Stimulated activated CD8-positive, alpha-beta memory T cell treated with anti-CD3 and anti-CD28 coated beads, Interleukin-12 subunit alpha, Interleukin-12 subunit beta, amount 100 ng/mL, for 1 hour (primary cell): ENCODE measurements at places on chromosomes 2 and 18.

- DNase-seq, result no peak
Measured at GRCh38 chr18:25449046-25449445, 97.1 kb upstream of the ZNF521 start.

- DNase-seq, result no peak
Measured at GRCh38 chr2:235041918-235042575, 90.2 kb downstream of the SH3BP4 start.

DNA sequence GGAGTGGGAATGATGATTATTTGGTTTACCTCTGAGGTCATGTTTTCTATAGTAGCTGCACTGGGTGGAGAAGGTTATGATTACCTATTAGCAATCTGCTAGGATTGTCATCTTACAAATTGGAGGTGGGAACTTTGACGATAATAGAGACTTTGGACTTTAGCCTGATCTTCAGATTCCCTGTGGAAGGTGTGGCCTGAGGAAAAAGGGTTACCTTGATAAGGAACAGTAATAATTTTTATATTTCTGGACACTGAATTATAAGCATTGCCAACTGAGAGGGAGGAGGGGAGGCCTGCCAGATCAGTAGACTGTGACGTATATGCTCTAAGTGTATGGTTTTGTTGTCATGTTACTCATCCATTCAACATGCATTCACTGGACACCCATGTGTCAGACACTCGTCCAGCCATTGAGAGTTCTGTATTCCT lies 183.4 kb upstream of the FOSL2 start:
- DNase-seq, result no peak

DNA sequence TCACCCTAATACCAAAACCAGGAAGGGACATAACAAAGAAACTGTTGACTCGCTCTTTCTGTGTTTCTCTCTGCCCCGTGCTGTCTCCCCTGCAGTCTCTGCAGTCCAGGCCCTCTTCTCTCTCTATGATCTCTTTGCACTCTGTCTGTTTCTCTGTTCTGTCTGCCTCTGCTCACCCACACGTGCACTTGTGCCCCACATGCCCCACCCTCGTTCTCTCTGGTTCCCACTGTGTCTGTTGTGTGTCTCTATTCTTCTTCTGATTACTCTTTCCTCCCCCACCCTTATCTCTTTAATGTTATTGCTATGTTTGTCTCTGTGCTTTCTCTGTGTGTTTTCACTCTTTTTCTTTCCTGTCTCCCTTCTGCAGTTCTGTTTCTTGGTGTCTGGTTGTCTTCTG lies 54.0 kb downstream of the NAT8 start:
- no peak for DNase-seq

DNA sequence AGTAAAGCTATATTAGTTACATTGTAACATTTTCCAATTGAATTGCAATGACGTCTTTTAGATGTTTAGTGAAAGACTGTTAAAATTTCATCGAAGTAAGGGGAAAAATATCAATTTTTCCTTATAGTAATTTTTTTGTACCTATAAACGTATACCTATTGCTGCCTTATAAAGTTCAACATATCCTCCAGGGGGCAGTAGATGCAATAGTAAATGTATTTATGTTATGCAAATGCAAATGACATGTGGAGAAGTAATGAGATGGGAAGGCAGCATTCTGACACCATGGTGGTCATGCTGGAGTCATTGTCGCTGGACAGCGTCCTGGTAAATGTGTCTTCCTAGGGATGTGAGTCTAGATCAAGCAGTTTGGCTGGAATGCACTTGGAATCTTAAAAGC lies 38.7 kb downstream of the MSTN start:
- DNase-seq, result no peak

- no peak for DNase-seq
Measured at GRCh38 chr18:55334875-55335274, 253.1 kb downstream of the TCF4 start.

GRCh38 chr2:57549642-57550102 lies 496.9 kb upstream of the VRK2 start:
- DNase-seq, result no peak

DNA sequence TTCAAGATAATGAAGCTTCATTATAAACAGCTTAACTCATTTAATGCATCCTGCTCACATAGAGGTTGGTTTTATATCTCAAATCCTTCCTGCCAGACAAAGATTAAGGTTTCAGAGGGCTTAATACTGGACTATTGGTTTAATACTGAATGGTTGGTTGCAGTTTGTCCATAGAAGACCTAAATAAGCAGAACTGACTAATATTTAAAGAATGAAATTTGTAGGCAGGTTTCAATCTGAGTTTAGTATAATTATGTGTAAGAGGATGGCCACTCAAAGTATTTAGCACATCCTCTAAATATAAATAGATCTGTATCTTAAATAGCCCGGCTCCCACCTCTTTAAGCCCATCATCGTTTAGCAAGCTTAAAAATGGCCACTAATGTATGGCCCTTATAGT lies 92.5 kb downstream of the EPB41L5 start:
- DNase-seq, result no peak

DNA sequence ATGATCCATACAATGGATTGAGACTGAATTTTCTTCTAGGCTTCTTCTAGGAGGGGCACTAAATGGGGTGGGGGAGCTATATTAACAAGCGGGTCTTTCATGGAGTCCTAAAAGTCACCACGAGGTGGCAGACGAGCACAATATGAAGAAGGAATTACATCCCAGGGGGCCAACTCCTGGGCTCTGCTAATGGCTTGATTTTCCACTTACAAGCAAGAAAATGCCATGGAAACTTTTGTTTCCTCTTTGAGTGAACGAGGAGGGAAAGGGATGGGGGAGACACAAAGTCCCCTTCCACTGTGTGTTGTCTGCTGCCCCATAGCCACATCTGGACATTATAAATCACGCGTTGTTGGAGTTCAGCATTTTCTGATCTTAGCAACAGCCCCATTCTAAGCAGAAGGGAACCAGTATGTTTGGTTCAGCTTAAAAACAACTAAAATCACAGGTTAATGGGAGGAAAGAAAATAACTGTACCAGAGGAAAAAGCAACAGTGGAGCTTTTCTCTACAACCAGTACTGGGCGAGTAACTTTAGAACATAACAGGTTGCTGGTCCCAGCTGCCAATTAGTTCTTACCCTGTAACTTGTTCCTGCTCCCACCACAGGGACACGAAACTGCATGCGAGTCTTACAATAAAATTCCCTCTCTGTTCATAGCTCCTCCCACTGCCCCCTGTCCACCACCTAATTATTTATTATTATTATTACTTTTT lies 285.0 kb upstream of the PARD3B start:
- peak; percentile 6 for DNase-seq

GRCh38 chr2:53315149-53315548 lies 452.5 kb upstream of the CHAC2 start:
- DNase-seq, result no peak

- no peak for DNase-seq
Measured at GRCh38 chr2:238265605-238266004, 22.8 kb downstream of the PER2 start.

- DNase-seq, result no peak
Measured at GRCh38 chr2:191666226-191666625, 11.7 kb upstream of the NABP1 start.

DNA sequence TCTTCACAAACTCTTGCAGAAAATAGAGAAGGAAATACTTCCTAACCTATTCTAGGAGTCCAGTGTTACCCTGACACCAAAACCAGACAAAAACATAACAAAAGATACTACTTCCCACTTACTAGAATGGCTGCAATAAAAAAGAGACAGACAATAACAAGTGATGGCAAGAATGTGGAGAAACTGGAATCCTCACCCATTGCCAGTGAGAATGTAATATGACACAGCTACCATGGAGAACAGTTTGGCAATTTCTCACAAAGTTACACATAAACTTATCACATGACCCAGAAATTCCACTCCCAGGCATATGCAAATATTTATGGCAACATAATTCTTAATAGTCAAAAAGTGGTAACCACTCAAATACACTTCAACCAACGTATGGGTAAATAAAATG lies 209.8 kb upstream of the CTAGE1 start:
- no peak for DNase-seq

- DNase-seq, result no peak
Measured at GRCh38 chr18:78737006-78737915, 242.4 kb upstream of the SALL3 start.

- DNase-seq, result no peak
Measured at GRCh38 chr2:197453914-197454398, 604 bp downstream of the COQ10B start.

DNA sequence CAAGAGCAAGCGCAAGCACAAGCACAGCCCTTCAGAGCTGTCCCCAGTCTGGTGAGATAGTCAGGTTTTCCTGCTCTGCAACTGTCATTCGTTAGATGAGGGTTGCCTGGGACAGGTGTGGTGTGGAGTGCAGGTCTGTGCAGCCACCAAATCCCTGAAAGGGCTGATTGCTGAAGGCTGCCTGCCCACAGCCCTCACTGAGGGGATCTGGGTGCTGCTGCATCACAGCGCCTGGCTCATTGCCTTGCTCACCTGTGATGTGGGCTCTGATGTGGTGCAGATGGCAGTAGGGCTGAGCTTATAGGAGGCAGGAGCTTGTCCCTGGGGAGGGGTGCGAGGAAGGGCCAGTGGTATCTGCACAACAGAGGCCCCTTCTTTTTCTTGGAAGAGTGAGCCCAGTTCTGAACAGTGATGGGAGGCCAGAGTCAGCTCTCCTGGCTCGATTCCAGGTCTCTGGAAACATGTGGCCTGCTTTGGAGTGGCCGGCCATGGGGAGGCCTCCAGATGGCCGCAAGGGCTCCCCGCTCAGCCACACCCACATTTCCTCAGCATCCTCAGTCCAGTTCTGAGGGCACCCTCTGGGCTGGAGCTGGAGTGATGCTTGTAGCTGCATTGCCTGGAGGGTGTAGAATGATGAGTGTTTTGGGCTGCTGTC lies 11.4 kb downstream of the UBE2F start:
- DNase-seq, result no peak

DNA sequence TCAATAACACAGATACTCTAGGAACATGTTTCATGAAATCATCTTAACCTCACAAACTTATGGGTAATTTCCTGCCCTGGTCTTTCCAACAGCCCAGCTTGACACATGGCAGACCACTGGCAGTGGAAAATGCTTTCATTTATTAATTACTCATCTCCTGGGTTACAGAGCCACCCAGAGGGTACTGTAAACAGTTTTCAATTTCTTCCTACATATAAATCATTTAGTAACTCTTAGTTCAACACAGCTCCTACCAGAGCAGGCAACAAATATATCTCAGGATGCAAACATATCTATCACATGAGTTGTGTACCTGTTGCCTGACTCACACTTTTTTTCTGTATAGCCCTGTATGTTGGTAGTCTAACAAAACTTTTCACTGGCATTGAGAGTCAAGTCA lies 99.2 kb upstream of the VRK2 start:
- no peak for DNase-seq

GRCh38 chr2:105575499-105576025 lies 169.2 kb upstream of the NCK2 start:
- DNase-seq, result no peak

- DNase-seq, result no peak
Measured at GRCh38 chr2:11967946-11968465, 221.6 kb downstream of the LPIN1 start.

DNA sequence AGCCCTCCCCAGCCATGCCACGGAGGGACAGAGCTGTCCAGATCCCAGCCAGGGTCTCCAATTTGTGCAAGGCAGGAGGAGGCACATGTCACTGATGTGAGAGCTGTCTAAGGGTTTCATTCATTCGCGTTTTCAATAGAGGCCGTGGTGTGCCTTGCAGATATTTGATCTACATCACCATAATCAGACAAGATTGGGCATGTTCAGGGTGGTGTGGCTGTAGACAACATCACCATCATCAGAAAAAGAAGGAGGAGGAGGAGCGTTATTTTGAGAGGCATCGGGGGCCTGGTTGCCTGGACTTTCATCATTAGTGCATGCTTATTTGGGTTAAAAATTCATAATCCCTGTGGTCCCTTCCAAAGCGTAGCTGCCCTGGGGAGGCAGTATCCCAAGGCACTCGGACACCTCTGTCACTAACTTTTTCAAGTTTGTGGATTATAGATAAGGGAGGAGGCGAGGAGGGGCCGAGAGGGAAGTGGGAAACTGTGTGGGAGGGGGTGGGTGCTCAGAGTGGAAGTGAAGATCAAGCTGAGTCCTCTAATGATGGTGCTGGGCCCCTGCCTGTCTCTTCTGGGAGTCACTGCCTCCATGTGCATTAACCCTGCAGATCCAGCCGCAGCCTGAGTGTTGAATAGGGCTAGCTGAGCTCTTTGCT lies 194.1 kb downstream of the CTIF start:
- DNase-seq, result no peak

DNA sequence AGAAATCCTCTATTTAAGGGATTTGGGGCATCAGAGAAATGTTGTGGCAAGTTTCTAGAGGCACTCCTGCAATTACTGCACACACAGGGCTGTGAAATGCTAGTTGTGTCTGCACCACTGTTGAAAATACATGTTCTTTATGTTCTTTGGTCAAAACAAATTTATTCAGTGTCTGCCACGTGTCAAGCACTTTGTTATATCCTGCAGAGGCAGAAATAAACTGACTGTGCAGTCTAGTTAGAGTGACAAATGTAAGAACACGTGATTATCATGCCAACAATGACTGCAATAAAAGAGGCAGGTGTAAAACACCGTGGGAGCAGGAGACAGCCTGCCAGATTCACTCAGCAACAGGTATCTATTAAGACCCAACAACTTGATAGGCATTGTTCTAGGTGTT lies 423.3 kb downstream of the LRP1B start:
- DNase-seq, result no peak

- no peak for DNase-seq
Measured at GRCh38 chr2:141207036-141207385, 923.8 kb downstream of the LRP1B start.

DNA sequence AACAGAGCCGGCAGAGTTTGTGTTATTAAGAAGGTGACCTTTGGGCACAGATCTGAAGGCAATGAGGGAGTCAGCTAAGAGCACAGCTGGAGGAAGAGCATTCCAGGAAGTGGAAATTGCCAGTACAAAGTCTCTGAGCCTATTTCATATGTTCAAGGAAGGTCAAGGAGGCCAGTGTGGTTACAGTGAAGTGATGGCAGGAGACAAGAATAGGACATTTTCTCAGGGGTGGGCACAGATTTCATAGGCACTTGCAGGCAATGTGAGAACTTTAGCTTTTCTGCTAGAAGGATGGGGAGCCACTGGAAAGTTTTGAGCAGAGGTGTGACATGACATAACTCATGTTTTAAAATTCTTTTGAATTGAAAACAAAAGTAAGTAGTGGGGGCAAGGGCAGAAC lies 50.3 kb downstream of the ARHGAP25 start:
- DNase-seq, result no peak

DNA sequence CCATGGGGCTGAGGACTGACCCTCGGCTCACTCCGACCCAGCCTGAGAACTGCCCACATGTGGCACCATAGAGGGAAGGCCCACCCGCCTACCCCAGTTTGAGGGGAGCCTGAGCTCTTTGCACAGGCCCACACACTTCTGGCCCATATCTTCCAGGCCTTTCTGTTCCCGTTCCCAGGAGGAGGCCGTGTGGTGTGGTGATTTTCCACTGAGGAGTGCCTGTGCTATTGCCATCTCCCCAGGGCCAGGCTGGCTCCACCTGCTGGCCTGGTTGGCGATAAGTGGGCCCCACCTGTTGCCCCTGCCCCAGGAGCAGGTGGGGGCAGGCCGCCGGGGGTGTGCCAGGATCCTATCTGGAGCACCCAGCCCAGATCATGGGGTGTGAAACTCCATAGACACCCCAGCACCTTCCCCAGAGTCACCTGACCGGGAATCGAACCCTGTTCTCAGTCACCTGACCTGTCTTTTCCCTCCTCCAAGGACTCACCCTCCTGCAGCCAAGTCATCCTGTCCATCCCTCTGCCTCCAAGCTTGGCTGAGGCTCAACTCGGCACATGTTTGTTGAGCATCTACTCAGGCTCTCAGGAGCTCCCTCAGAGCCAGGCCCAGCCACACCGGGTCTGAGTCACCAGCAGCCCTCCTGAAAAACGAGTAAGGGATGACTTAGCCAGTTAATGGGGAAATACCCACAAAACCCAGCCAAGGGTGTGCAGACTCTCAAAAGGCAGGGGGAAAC lies 120.1 kb downstream of the CYP26B1 start:
- no peak for DNase-seq
